Uterus (tissue), 4 donors: ENCODE measurements at places on chromosomes 16 and 17. TPM values are rescaled to one million over a fixed set of nuclear protein-coding genes. Genes with fewer than 3 reads are reported as not detected.

KRTAP9-6 gene
- total RNA-seq, result not detected

UTS2R gene
- not detected for total RNA-seq

ENPP7 gene
- total RNA-seq, result not detected

DNA sequence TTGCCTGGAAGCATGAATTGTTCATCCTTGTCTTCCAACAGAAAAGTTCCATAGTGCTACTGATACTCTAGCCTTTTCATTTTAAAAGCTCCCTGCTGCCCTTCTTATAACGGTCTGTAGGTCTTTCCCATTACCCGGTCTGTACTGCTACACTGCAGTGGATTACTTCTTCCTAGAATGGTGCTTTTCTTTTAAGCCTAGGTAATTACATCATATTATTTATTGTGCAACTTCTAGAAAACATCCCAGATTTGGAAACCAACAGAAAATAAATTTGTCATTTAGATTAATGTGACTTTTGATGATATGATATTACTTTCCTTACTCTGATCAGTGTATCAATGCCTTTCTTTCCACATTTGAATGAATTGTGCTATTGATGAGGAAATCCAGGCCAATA lies 199.4 kb downstream of the TANC2 start:
- no peak for DNase-seq

DNA sequence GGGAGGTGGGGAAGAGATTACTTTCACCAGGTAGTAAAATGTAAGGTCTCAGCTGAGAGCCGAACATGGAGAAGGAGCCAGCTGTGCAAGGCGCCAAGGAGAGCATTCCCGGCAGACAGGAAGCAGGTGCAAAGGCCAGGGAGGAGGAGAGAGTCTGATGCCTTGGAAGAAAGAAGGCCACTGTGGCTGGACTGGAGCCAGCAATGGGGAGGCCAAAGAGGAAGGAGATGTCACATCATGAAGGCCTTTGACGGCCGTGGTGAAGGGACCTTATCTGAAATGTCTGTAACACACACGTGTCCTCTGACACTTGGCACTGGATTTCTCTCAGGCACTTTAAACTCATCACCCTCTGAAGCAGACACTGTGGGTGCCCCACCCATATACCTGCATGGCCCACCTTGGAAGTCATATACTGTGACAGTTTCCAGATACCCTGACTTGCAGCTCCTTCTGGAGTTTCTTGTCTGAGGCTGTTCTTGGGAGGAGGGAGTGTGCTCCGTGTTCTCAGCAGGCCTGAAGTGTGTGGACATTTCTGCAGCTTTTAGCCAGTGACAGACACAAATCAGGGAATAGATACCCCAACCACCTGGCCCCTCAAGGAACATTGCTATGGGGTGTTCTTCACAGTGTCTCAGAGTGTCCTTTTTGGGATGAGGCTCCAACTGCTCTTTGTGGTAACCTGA lies 1.9 kb upstream of the SLC5A2 start:
- DNase-seq, result no peak

- no peak for DNase-seq
These were observed 101.3 kb upstream of the C17orf78 start for GRCh38 chr17:37274461-37274860.

GRCh38 chr16:46974352-46974751 lies 878 bp upstream of the DNAJA2 start:
- no peak for DNase-seq

- no peak for DNase-seq
These were observed 34.6 kb downstream of the GRIN2C start for GRCh38 chr17:74824961-74825627.

- no peak for DNase-seq
These were observed 104.6 kb downstream of the SEC14L1 start for GRCh38 chr17:77245162-77245926.

DNA sequence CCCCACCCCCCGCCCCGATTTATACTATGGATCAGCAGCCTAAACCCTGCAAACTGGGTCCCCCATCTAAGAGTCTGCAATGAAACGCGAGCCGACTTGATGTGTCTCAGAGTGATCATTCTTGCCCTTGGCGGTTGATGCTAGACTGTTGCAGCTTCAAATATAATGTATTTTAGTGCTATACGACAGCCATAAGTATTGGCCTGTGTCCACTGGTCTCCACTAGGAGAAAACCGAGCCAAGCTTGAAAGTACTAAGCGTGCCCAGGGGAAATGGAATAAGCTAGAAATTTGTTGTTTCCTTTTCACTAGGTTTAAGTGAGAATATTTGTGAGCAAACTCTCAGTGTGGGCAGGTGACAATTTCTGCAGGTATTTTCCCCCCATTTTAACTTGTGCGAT lies 711.2 kb downstream of the MAF start:
- no peak for DNase-seq

- DNase-seq, result no peak
These were observed 5.6 kb downstream of the CASKIN1 start for GRCh38 chr16:2190659-2191445.

GRCh38 chr16:82192665-82193064 lies 22.6 kb upstream of the MPHOSPH6 start:
- no peak for DNase-seq

GRCh38 chr16:14041164-14041563 lies 30.0 kb upstream of the MRTFB start:
- no peak for DNase-seq

- DNase-seq, result no peak
These were observed 167.9 kb upstream of the GSE1 start for GRCh38 chr16:85445064-85445778.

GRCh38 chr16:81625544-81626153 lies 153.4 kb upstream of the PLCG2 start:
- DNase-seq, result peak; percentile 52
